Activated CD8-positive, alpha-beta memory T cell treated with anti-CD3 and anti-CD28 coated beads for 1 hour (primary cell): ENCODE measurements at places on chromosomes 2 and 18.
A peak's percentile ranks its signal among the peaks of the same experiment; 100 is the strongest.

GRCh38 chr2:97845818-97846217 lies 132.4 kb downstream of the ZAP70 start:
- no peak for DNase-seq

DNA sequence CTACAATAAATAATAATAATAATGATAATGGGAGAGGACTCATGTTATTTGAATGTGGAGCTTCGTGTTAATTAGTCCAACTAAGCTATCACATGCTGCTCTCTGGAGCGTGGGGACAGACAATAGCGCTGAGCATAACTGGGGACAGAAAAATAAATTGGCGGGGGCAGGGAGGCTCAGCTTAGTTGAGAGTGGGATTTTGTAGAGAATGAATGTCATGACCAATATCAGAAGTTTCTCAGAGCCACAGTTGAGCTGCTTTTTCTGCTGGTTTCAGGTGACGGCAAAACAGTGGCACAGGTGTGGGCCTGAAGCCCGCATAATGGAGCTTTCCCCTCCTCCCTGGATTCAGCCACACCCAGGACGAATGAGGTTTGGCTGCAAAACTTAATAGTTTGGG lies 111.1 kb upstream of the CAB39 start:
- no peak for DNase-seq

- DNase-seq = no peak
Observed at GRCh38 chr2:44745922-44746766, 195.4 kb upstream of the SIX3 start.

GRCh38 chr18:54859667-54860421 lies 31.6 kb downstream of the RAB27B start:
- no peak for DNase-seq

DNA sequence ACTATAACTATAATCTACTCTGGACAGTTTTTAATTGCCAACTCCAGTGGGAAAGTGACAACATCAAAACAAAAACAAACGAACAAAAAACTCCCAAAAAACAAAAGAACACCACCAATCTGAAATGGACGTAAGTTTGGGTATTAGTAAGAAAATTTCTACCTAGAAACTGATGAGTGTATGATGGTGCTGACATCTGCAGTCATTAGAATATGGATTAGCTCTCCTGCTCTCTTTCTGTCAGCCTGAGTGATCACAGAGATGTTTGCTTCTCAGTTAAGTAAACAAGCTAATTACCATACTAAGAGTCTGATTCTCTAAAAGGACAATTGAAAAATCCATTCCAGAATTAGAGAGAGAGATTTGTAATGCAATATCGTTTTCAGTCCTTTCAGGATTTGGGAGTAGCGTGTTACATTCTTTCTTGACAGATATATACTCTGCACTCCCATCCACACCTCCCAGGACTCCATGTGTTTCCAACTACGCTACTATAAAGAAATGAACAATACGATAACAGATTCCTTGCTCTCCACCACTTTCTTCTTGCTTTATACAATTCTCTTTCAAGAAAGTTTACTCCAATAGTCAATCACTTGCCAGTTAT lies 1347.4 kb upstream of the PIK3C3 start:
- no peak for DNase-seq

DNA sequence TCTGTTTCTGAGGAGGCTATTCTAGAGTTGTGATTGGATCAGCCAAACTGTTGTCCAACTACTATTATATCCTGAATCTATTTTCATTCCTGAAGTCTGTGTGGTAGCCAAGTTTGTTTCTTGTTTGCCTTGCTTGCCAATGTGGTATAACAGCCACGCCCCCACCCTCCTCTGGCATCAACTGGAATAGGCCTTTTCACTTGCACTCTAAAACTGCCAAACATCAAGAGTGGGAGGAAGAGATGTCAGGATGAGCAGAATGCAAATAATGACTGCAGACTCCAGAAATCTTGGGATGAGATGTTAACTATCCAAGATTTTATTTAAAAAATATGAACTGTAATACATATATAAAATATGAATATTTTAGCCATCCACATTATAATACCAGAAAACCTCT lies 246.1 kb downstream of the NRXN1 start:
- DNase-seq = no peak

- no peak for DNase-seq
Observed at GRCh38 chr2:205193125-205193835, 489.0 kb upstream of the NRP2 start.

DNA sequence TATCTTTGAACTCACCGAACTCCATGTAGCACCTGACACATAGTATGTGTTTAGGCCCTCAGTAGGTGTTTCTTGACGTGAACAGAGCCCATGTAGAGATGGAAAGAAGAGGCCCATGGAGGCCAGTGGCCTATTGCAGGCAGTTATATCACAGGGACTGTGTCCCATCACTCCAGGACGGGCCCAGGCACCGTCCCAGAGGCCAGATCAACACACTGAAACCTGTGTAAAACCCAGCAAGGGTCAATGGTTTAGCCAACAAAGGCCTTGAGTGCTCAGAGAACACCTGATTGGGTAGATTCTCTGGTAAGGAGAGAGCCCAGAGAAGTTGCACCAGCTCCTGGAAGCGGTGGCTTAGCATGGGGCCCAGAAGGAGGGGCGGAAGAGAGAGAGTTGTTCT lies 82.8 kb downstream of the INHBB start:
- DNase-seq = no peak

- no peak for DNase-seq
Observed at GRCh38 chr2:159266554-159266953, 19.9 kb downstream of the WDSUB1 start.

DNA sequence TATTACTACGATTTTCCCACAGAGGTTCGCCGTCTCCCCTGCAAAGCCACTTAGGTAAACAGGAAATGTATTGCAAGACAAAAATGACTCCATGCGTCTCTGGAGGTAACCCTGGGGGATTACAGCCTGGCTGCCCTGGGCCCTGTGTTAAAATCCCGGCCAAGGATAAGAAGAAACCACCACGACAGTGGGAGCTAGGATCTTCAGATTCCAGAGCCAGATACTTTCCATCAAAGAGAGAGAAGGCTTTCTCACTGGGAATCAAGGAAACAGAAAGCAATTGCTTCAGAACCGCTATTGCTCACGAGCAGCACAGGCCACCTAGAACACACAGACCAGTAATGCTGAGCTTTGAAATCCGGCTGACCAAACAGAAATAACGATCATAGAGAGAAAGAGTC lies 97.9 kb upstream of the ZNF516 start:
- no peak for DNase-seq

- DNase-seq = no peak
Observed at GRCh38 chr2:176121190-176122051, 1.1 kb upstream of the HOXD9 start.

GRCh38 chr2:96760986-96761832 lies 507 bp downstream of the CNNM4 start:
- DNase-seq = peak; percentile 56

- no peak for DNase-seq
Observed at GRCh38 chr2:157178874-157179273, 78.6 kb upstream of the GALNT5 start.

GRCh38 chr2:98040331-98040939 lies 44.7 kb upstream of the TMEM131 start:
- no peak for DNase-seq

DNA sequence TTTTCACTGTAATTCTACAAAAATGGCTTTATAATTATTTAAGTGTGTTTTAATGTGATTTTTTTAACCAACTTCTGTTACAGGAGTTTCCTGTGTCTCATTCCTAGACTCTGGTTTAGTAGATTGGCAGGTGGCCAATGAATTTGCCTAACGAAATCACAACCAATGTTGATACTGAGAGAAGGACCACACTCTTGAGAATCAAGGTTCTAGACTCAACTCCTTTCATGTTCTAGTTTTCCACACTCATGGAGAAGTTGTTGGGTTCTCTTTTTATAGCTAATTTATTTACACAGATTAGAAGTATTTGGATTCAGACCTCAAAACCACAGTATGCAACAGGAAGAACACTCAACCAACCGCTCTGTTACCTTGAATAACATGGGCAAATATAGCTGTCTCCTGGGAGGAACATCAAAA lies 22.6 kb upstream of the USP34 start:
- no peak for DNase-seq

DNA sequence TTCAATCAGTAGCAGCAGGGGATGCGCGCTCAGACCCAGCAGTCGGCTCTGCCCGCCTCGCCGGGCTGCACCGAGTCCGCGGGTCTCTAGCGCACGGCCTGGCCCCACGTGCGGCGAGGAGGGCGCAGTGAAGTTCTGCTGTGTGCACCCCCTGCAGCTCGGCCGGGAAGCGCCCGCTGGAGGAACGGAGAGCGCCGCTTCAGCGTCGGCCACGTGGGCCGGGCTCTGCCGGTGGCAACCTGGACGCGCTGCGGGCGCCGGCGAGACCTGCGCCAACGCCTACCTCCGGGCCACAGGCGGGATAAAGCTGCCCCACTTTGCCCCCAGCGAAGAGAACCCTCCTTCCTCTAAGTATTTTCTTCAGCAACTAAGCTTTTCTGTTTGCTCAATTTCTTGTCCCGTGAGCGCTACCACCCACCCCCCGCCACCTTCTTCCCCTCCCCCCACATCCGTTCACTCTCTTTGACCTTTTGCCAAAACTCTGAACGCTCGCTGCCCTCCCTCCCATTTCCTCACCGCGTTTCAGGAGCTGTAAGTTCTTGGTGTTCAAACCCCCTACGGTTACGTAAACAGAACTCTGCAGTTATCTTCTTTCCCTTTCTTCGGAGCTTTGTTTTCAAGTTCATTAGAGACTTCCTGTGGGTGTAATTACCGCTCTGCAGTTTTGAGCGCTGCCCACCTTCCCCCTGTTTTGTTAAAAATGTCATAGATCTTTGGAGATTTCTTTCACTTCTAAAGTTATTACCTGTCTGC lies 42.6 kb upstream of the EDAR start:
- DNase-seq = peak; percentile 46

GRCh38 chr2:127066942-127067341 lies 40.0 kb downstream of the BIN1 start:
- DNase-seq = no peak

- DNase-seq = no peak
Observed at GRCh38 chr2:233209533-233210171, 41.8 kb upstream of the ATG16L1 start.

GRCh38 chr2:39306626-39307025 lies 62.9 kb upstream of the CDKL4 start:
- no peak for DNase-seq
